NCI-H1417 (cell line): ENCODE measurements at places on chromosomes 2 and 18.
A peak's percentile ranks its signal among the peaks of the same experiment; 100 is the strongest.

GRCh38 chr2:189848276-189848675, 64.0 kb downstream of the PMS1 start:
- no peak for DNase-seq

DNA sequence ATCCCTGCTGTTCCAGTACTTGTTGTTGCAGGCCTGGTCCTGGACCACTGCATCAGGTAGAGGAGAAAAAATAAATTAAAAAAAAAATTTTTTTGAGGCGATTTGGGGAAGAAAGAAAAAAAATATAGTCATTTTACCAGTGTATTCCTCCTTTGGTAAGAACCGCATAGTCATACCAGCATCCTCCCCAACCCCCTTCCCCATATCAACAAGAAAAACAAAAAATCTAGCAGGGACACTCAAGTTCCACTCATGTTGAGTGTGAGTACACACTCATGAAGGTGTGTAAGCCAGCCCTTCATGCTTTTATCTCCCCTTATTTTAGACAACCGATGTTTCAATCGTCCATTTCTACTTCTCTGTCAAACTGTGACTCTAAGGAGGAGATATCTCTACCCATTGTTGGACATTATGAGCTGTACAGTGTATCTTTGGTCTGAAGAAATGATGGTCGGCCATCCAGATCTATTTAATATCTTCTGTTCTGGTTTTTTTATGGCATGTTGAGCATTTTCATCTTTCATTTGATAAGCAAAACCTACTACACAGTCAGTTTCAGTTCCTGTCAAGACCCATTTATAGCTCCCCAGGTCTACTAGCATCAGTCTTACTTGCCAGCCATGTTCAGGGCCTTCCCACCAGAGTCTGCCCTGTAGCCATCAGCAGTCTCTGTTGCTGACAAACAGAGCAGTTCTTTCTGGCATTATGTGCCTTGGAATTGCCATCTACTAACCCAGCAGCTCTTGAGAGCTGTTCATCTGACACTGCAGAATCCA, 20.0 kb downstream of the ELP2 start:
- no peak for DNase-seq

- DNase-seq, result peak; percentile 63
These were observed 55.3 kb upstream of the AFF3 start for GRCh38 chr2:100197631-100198153.

GRCh38 chr2:163407296-163407695, 328.5 kb downstream of the FIGN start:
- DNase-seq, result no peak

DNA sequence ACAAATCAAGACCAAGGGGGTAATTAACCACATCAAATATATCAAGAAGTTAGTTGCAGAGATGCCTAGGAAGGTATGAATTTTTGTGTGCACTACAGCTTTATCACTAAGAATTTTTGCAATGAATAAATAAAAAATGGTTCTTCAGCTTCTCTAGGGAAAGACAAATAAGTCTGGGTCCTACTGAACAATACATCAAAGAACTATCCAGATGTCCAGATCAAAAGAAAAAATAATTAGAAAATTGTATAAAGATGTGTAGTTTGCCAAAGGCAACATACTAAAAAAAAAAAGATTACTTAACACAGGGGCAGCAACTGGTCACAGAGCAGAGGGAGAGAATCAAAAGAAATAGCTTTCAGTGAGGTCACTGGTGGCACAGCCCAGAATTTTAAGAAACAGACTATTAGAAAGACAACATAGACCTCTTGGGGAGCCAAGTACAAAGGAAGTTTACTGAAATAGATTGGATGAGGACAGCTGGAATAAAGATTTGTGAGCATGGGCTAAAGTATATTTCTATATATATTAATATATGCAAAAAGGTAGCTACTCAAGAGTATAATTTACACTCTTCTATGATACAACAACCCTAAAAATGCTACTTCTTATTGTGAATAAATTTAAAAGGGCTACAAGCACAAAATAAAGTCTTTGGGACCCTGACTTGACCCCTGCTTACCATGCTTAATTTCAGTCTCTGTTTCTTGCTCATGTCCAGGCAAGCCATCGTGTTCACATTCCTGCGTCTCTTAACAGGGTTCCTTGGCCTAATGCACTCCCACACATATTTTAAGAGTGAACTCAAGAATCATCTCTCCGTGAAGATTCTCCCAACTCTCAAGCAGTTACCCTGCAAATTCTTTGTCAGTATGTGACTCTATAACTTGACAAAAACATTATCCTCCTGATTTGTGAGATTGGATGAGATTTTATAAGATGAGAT, 99.0 kb upstream of the GRB14 start:
- DNase-seq, result no peak

- DNase-seq, result no peak
These were observed 46.2 kb downstream of the EMILIN2 start for GRCh38 chr18:2893056-2893455.

- no peak for DNase-seq
These were observed 2.7 kb downstream of the CDCA7 start for GRCh38 chr2:173357346-173357745.

DNA sequence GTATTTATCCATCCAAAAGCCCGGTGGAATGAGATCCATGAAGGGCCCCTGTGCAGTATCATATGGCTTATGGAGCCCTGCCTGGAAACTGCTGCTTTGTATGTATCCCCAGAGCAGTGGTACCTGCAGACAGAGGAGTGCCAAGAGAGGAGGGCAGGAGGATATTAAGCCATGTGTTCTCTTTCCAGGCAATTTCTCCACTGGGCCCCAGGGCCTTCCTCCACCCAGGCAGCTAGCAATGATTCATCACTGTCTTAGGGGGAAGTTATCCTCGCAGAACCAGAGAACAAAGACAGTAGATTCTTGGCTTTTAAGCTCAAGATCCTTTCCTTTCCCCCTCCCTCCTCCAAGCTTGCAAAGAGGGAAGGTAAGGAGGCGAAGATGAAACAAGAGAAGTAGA, 98.1 kb downstream of the LRRC30 start:
- no peak for DNase-seq

- DNase-seq, result no peak
These were observed 19.7 kb downstream of the MYOM1 start for GRCh38 chr18:3199942-3200645.

GRCh38 chr2:58025150-58025933, 21.3 kb upstream of the VRK2 start:
- DNase-seq, result no peak

GRCh38 chr2:70328921-70329561, 27.2 kb upstream of the FAM136A start:
- DNase-seq, result peak; percentile 90
